ENCODE measurements at places on chromosomes 3 and 15.

DNA sequence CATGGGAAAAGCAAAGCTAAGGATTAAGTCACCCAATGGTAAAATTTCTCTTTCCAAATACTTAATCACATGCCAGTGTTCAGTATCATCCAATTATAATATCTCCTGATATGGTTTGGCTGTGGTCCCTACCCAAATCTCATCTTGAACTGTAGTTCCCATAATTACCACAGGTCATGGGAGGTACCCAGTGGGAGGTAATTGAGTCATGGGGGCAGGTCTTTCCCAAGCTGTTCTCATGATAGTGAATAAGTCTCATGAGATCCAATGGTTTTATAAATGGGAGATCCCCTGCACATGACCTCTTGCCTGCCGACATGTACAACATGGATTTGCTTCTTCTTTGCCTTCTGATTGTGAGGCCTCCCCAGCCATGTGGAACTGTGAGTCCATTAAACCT lies 26.1 kb upstream of the NMB start:
- DNase-seq, result no peak

GRCh38 chr3:188842639-188843038 lies 329.1 kb upstream of the TPRG1 start:
- no peak for DNase-seq

DNA sequence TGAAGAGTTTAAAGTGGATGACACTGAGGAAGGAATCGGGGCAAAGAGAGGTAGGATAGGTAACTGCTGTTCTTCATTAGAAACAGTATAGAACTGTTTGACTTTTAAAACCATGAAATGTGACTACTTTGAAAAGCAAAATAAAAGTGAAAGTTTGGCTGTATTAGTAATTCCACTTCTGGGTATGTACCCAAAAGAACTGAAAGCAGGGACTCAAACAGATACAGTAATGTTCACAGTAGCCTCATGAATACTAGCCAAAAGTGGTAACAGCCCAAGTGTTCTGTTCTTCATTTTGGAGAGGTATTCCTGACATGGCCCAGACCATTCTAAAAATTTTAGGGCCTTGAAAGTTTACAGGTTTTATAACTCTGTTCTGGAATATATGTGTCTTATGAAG lies 1055.4 kb downstream of the TBL1XR1 start:
- DNase-seq, result no peak

DNA sequence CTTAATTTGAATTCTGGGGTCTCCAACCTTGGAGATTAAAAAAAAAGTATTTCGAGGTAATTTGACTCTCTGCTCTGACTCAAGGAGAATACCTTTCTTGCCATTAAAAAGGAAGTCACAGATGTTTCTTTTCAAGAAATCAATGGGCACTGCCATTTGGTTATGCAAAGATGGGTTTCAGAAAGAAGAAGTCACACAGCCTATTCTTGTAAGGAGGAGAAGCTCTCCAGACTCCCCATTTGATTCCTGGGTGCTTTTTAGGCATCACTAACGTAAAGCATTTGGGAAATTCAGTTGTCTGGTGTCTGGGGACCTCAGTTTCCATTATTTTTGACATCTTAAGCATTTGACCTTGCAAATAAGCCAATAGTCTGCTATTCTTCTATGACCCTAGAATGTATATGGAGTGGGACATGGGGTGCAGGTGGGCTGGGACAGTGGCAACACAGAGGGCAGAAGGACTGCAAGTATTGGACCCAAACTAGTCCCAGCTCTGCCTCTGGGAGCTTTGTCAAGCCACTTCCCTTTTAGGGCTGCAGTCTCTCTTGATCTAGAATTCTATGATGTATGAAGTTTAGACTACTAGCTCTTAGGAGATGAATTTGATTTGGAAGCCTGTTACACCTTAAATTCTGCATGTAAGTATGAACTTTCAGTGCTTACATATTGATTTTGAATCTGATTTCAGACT lies 27.8 kb downstream of the IL5RA start:
- no peak for DNase-seq

DNA sequence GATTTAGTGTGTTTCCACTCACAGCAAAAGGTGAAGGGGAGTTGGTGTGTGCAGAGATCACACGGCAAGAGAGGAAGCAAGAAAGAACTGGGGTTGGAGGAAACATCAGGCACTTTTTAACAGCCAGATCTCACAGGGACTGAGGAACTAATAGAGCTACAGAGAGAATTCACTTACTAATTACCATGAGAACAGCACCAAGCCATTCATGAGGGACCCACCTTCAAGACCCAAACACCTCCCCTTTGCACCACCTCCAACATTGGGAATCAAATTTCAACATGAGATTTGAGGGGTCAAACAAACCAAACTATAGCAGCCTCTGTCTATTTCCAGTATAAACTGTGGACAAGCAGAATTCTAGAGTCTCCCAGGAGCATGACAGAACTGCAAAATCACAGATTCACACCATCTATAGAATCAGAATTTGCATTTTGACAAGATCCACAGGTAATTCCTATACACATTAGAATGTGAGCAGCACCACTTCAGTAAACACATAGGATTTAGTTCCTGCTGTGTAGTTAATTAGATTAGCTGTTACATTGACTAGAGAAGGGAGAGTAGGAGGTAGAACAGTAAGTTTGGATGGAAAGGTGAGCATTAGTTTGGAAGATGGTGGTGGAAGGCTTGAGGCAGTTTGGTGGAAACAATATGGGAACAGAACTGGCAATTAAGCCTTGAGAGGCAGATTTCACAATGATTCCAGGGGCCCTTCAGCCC lies 311.7 kb downstream of the NSUN3 start:
- no peak for DNase-seq

DNA sequence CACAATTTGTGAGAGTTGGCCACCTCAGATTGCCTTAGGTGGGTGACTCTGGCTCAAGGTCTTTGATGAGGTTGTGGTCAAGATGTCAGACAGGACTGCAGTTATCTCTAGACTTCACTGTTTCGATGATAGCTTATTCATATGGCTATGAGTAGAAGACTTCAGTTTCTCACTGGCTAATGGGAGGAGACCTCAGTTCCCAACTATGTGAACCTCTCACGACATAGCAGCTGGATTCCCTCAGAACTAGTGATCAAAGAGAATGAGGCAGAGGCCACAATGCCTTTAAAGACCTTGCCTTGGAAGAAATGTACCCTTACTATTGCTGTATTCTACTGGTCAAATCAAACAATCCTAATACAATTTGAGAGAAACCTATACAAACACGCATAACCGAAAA lies 607.5 kb upstream of the ROBO2 start:
- no peak for DNase-seq

DNA sequence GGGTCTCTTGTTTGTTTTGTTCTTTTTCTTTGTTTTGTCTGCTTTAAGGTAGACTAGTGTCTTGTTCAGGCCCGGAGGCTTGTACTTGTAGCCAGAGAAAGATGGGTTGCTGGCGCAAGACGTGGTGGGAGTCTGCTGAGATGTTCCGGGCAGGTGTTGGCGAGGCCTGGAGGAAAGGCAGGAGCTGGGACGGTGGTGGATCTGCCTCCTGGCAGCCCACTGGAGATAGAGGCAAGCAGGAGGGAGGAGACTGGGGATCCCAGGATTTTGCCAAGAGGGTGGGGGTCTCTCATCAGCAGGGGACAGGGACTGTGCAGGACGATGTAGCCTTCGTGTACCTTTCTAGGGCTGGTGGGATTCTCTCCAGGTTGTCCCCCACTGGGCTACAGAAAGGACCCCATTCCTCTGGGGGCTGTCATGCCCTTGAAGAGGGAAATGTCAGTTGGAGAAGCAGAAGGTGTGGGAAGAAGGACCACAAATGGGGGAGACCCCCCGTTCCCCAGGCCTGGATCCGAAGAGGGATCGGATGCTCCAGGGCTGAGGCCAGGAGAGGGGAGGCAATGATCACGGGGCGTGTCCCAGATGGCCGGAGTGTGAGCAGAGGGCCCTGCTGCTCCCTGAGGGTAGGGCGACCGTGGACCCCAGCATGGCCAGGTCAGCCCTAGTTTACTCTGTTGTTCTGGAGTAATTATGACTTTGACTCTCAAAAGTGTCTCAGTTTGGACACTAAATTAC lies 7.0 kb downstream of the CHAC1 start:
- no peak for DNase-seq

DNA sequence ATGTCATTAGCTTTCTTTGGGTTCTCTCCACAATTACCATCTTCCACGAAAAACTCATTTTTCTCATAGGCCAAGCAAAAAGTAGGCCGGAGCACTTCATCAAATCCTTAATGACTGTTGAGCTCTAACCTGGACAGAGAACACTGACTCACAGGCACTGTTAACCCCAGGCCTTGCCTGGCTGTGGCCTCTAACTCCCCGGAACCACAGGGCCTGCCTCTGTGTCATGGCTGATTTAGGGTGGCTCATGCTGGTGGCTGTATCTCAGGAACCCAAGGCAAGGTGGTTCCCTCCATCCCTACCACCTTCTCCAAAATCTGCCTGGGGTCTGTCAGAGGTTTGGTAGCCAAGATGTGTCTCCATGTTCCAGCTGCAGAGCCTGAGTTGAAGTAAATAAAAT lies 3.6 kb downstream of the CRTAP start:
- DNase-seq, result no peak

- no peak for DNase-seq
Measured at GRCh38 chr15:66171841-66172240, 81.7 kb downstream of the MEGF11 start.

Data from WTC11 (cell line).